Activated T-cell treated with anti-CD3 and anti-CD28 coated beads, Interleukin-2, amount 50 U/mL, for 4 hours (primary cell): ENCODE measurements at places on chromosomes 3 and 15.
A peak's percentile ranks its signal among the peaks of the same experiment; 100 is the strongest.

- no peak for DNase-seq
Measured at GRCh38 chr3:114175204-114175987, 3.5 kb downstream of the DRD3 start.

DNA sequence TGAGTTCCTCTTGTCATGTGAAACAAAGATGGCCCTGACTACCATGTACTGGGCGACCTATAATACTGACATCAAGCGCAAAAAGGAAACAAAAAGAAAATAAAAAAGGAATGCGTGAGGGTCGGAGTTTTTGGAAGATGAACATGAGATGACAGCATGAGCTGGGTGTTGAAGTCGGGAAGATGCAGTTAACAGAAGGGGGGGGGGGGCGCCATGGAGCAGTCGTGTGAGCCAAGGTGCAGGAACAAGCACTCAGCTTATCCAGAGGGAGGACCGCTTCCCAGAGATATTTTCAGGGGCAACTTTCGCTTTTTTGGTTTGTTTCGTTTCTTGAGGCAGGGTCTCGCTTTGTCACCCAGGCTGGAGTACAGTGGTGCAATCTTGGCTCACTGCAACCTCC lies 110.2 kb downstream of the RORA start:
- DNase-seq: no peak

- DNase-seq: no peak
Measured at GRCh38 chr15:61794276-61794675, 266.0 kb downstream of the VPS13C start.

GRCh38 chr3:13021141-13022114 lies 51.8 kb downstream of the IQSEC1 start:
- DNase-seq: no peak

GRCh38 chr15:86193716-86194380 lies 114.2 kb downstream of the AGBL1 start:
- no peak for DNase-seq

DNA sequence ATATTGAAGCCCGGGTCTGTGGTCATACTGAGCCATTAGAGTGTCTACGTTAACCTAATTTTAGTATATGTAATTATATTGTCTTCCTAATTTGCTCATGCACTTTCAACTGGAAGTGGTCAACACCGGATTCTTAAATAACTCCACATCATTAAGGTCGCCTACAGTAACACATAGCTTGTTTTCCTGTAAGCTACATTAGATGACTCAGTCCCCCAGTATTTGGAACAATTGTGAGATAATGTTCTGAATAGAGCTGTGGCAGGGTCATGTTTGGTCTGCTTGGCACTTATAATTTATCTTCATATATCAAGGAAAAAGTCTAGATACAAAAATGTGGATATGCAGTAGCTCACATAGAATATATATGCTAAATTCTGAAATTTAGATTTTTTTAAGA lies 486.2 kb downstream of the IGSF11 start:
- DNase-seq: no peak

DNA sequence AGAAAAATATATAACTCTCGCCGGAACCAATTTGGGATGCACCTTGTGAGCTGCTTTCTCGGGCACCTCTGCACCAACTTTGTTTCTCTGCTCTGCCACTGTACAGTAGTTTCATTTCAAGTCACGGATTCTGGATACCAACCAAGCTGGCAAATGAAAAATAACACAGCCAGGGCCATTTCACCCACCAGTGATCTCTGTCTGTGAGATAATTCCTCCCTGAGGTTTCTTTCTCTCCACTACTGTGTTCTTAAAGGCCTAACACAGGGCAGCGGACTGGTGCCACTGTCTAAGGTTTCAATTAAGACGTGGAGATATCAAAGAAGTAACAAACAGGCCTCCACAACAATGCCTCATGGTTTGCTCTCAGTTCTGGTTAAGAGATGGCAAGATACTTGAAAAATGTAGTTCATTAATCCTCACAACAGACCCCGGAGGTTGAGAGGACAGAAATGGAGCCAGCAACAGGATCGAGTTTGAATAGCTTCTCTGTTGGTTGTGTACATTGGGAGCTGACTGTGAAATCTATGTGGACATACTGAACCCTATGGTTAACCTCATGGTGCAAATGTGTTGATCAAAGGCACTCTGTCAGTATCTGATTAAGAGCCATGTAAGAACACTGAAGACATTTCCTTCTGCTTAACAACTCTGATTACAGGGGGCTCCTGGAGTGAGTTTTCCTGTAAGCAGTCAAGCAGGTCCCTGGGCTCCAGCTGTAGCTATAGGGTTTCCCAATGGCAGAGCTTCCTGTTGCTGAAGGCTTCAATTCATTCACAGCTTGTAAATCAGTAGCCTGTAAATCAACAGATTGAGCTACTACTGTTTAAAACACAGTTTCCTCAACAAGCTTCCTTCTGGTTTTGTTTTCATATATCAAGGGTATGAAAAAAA lies 470.5 kb downstream of the EPHA3 start:
- no peak for DNase-seq

DNA sequence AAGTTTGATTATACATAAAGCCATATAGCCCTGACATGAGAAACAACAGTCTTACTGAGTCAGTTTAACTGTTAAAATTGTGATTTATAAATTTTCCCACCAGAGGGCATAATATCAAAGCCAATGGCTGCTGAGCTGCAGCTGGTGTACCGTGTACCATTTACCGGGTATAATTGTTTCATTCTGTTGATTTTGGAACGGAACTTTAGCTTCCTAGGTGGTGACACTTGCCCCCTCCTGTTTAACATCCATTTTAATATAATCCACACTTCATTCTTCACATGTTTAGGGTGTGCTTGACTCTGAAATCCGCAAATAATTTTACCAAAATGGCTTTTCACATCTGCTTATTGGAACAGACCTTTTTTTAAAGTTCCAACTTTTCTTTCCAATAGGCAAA lies 72.8 kb downstream of the SLC9A9 start:
- DNase-seq: no peak

GRCh38 chr3:101995371-101996046 lies 146.2 kb downstream of the NFKBIZ start:
- DNase-seq: no peak

DNA sequence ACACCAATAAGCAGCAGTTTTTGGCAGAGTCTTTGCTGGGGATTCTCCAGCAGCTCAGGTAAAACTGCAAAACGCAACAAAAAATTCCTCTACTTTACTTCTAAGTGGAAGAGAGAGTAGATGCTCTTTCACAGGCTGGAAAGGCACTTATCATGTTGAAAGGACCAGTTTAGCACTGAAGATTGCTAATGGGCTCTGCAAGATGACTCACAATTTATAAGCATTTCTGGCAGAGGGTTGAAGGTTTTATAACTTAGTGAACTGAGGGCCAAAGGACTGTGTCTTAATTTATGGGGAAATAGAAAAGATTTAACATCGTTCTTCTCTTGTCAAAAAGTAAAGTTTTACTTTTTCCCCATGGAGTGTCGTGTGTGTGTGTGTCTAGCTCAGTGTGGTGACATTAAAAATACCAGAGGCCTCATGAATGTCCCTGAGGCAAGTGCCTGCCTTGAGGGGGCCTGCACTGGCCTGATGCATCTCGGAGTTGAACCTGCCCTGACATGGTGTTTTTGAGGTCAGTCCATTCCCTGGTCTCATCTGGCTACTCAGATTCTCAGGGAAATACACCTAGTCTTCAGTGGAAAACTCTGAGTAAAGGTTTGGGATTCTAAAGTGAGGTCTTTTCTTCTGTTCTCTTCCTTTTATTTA lies 1092.0 kb downstream of the NAALADL2 start:
- no peak for DNase-seq

DNA sequence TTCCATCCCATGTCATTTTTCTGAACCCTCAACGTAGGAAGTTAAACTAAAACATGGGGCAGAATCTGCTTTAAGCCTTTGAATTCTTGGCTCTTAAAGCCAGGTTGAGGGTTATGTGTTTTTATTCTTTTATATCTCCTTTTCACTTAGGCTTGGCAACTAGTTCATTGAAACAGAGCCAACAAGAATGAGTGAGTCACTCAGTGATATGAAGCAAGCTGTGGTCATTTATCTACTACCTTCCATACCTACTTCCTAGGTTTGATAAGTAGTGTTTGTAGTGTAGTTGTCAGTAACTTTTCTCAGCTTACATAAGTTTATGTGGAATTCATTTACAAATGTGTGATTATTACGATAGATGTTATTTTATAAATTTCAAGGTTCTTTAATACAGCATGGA lies 67.4 kb downstream of the SNRPN start:
- DNase-seq: no peak

- DNase-seq: no peak
Measured at GRCh38 chr3:13347390-13347950, 72.7 kb downstream of the NUP210 start.

GRCh38 chr3:171508206-171508605 lies 48.0 kb upstream of the TNIK start:
- no peak for DNase-seq

- DNase-seq: no peak
Measured at GRCh38 chr15:66147440-66147839, 106.1 kb downstream of the MEGF11 start.

DNA sequence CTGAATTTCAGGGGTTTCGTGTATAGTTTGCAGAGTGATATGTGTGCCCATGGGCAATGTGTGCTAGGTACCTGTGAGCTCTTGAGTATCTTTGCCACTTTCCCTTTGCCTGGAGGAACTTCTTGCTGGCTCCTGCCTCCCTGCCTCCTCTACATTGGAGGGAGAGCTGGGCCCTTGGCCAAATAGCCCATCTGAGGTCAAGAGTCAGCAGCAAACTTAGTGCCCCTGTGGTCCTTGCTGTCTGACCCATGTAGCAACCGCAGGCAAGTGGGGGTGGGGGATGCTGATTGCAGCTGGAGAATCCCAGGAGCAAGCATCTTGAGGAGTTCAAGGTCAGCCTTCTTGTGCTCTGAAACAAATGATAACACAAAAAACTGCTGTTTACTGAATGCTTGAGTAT lies 5.4 kb upstream of the TBC1D21 start:
- no peak for DNase-seq

- peak; percentile 47 for DNase-seq
Measured at GRCh38 chr3:50675179-50676030, 678 bp downstream of the DOCK3 start.

GRCh38 chr3:100465892-100466777 lies 26.3 kb upstream of the TMEM45A start:
- no peak for DNase-seq

GRCh38 chr3:154766765-154767503 lies 313.2 kb upstream of the MME start:
- no peak for DNase-seq
